Right renal pelvis (tissue), 4 donors: ENCODE measurements at places on chromosomes 6 and 20. TPM values are rescaled to one million over a fixed set of nuclear protein-coding genes. Genes with fewer than 3 reads are reported as not detected.
A peak's percentile ranks its signal among the peaks of the same experiment; 100 is the strongest.

DNA sequence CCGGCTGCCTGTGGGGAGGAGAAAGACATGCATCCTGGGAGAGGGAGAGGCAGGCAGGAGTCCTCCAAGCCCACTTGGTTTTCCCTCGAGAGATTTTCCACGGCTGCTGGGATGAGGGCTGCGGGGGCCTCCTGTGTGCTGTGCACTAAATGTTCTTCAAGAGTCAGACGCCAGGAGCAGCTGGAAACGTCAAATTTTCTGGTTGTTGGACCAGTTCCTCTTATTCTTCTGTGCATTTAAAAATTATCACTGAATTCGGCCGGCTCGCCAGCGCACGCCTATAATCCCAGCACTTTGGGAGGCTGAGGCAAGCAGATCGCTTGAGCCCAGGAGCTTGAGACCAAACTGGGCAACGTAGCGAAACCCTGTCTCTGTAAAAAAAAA lies 32.8 kb upstream of the NTSR1 start:
- no peak for DNase-seq

GRCh38 chr6:32685603-32686002 lies 19.1 kb upstream of the HLA-DQB1 start:
- DNase-seq: no peak

GRCh38 chr6:4403828-4404227 lies 268.5 kb upstream of the ECI2 start:
- no peak for DNase-seq

DNA sequence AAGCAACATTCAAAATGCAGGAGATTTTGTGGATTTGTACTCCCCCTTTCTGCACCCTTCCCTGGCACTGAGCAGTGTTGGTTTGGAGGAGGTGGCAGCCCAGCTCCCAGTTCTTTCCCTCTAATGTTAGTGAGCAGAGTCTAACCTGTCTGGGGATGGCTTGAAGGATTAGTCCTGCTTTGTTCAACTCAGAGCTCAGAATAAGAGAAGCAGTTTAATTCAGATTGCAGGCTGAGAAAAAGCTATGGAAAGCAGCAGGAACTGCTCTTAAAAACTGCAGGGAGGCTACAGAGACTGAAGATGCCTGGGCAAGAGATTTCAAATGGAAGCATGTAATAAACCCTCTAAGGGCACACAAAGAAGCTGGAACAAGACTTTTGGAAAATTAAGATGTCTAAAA lies 223.4 kb upstream of the GGTLC1 start:
- DNase-seq: no peak

DNA sequence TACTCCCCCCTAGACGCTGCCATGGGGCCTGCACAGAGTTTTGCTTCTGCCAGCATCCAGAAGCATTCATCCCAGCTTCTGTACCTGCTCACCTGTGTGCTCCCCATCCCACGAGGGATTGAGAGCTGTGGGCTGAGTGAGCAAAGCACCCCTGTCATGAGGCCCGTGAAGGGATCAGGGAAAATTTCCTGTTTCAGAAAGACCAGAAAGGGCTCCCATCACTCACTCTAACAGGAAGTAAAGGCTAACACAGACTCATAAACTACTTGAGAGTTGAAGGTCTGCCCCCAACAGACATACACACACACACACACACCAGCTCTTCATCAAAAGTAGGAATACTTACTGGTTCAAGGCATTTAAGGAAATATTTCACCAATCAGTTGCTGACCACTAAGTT lies 256.5 kb upstream of the NT5E start:
- no peak for DNase-seq

GRCh38 chr20:63627751-63628245 lies 897 bp upstream of the GMEB2 start:
- no peak for DNase-seq

DNA sequence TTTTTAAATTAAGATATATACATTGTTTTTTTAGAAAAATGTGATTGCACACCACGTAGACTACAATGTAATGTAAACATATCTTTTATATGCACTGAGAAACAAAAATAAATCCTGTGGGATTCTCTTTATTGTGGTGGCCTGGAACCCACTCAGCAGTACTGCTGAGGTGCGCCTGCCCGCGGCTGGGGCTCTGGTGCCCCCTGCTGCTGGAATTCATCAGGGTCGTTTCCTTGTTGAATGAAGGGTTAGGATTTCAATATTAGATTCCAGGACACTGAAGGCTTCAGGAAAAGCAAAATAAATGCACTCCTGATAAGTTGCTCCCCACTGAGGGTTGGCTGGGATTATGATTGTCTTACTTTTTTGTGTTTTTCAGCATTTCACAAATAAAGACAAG lies 175.8 kb upstream of the GGTLC1 start:
- DNase-seq: no peak

GRCh38 chr6:144216668-144217218 lies 66.4 kb downstream of the STX11 start:
- no peak for DNase-seq

- DNase-seq: no peak
These were observed 20.4 kb downstream of the ZNF184 start for GRCh38 chr6:27452496-27452897.

GRCh38 chr6:168838037-168838399 lies 397.0 kb downstream of the SMOC2 start:
- no peak for DNase-seq

GRCh38 chr20:14193443-14193842 lies 144.0 kb downstream of the FLRT3 start:
- DNase-seq: no peak

DNA sequence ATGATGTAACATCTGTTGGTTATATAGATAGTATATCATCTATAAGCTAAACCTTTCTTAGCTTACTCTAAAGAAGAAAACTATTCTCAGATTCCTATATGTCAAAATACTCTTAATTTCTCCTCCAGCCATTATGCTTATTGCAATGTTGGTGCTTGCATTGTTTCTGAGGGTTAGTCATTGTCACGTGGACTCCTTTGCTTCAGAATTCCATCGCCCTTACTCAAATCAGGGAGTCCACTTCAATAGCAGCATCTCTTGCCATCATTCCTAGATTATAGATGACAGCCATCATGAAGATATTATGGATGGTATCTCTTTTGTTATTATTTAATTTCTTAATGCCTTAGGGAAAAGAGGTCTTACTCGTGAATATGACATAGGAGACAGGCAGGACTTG lies 776.1 kb downstream of the TENT5A start:
- DNase-seq: no peak

DNA sequence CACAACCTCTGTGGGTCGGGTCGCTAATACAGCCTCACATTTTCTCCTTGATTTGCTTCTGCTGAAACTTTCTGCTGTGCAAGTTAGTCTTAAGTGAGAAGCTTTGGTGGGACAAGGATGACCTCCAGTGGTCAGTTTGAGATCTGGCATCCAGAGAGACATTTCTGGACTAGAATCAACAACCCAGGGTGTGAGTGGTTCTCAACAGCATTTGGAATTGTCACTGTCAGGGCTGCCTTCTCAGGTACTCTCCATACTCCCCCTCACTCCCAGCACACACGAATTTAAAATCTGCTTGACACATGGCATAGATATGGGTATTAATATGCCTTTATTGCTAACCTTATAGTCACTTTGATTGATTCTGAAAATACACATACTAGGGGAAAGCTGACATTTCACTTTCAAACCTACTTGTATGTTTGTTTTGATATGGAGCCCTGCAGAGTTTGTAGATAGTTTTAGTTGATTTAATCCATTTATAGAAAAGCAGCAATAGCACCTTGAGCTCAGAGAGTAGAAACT lies 13.2 kb downstream of the OTOR start:
- peak; percentile 68 for DNase-seq

DNA sequence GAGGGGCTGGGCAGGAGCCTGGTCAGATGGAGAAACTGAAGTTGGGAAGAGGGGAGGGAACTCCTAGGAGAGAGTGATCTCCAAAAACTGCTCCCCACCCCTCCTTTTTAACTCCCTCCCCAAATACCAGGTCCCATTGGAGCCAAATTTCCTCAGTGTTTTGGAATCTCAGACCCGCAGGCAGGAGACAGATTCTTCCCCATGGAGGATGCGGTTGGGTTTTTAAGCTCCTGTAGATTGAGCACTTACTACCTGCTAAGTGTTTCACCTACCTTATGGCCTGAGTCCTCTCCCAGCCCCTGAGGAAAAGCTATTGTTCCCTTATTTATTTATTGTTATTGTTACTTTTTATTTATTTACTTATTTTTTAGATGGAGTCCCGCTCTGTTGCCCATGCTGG lies 73.2 kb downstream of the CEBPB start:
- no peak for DNase-seq

- no peak for DNase-seq
These were observed 18.3 kb downstream of the CAPN11 start for GRCh38 chr6:44176762-44177509.

DNA sequence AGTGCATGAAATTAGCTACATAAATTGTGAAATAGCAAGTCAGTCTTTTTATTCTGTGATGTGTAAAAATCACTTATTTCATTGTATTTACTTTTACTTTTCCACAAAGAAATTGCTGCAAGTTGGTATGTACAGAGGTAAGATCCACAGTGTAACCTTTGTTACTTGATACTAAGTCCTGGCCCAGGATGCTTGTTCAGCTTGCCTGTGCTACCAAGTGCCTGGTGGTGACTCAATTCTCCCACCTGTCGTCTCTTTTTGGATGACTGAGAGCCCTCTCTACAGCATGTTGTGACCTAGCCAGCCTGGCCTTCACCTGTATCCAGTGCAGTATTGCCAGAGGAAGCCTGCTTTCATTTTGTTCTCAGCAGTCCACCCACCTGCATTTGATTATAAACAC lies 54.9 kb downstream of the ANKRD6 start:
- no peak for DNase-seq

- peak; percentile 40 for DNase-seq
These were observed 159.5 kb upstream of the MAFB start for GRCh38 chr20:40848526-40848925.

- no peak for DNase-seq
These were observed 2.1 kb upstream of the ARMC2 start for GRCh38 chr6:108846101-108846500.

DNA sequence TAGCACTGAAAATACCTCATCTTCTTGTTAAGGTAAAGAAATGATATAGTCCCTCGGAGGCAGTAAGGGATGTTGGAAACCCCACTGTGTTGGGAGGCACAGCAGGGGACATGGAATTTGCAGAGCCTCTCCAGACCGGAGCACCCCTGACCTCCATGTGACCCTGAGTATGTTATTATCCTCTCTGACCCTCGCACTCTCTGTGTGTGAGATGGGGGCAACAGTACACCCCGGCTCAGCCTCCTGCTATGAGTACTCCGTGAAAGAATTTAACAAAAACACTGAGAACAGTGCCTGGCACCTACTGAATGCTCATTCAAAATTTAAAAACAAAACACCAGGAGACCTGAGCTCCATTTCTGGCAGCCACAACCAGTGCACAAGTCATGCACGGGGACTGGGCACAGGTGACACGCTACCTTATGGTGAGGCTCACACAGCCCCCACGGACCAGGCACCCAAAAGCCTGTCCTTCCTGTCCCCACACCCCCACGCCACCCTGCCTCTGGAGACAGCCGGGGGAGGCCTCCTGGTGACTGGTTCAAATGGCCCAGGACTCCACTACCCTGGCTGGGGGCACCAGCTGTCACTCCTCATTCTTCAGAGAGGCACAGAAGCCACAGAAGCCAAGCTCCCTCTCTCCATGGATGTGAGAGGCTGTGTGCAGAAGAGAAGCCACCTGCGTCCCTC lies 6.1 kb downstream of the NINL start:
- DNase-seq: no peak

DNA sequence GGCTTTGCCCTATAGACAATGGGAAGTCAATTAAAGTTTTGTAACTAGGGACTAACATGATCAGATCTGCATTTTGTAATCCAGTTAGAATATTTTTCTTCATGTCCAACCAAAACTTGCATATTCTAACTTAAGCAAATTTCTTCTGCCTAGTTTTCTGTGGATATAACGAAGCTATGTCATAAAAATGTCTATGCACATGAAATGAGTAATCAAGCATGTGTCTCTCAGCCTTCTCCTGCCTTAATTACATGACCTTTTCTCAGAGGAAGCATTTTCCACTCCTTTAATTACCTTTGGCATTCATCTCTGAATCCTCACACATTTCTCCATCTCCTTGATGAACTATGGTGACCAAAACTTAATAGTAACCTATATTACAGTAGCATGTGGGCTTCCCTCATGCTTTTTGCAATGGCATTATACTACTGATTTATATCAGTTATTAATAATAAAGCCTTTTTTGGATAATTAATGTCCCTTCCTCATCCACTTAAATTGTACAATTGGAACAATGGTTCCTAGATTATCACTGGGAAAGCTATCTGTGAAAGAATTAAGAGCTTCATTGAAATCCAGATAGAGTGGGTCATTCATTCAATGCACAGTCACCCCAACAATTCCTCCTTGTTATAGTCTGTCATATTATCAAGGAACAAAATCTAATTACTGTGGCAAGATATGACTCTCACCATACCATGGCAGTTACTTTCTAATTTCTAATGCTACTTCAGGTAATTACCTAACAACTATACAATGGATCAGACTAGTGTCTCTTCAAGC lies 19.1 kb upstream of the FBXO9 start:
- no peak for DNase-seq

DNA sequence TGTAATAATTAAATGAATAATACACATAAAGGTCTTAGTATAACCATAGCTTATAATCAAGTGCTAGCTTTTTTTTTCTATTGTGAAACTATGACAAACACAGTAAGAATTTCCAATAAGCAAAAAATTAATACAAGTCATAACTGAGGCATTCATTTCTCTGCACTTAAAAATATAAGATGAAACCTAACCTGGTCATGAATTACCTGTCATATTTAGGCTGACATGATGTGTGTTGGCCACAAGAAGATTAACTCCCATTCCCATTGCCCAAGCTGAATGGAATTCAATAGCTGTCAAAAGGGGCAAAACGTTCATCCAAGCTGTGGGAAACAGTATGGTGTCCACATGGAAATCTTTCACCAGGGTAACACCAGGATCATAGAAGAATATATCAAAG lies 5.4 kb downstream of the VNN2 start:
- no peak for DNase-seq

DNA sequence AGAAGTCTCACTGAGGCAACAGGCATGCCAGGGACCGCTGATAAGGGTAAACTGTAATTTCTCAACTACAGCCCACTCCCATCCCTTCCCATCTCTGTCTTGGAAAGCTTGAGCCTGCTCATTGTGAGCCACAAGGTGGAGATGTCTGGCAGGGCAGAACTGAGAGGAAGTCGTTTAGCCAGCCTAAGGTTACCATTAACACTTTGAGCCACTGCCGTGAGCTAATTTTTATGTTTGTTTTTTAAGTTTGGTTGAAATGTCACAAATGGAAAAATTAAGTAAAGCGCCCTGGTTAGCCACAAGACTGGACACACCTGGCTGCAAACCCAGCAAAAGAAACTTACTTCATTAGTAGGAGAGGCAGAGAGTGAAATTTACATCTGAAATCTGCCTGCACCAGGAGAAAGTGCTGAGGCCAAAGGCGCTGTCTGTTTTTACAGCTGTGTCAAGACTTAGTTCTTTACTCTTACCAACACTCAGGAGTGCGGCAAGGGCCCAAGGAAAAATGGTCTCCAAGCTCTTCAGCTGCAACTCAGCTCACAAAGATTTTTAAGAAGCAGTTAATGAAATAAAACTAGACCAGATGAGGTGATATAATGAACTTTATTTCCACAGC lies 50.0 kb upstream of the FAM83C start:
- DNase-seq: no peak

GRCh38 chr20:17491488-17491887 lies 39.7 kb downstream of the BFSP1 start:
- DNase-seq: no peak

PACSIN1 gene
- 0.91 TPM for polyA plus RNA-seq

SLC13A3 gene
- polyA plus RNA-seq: 18.6 TPM

MRAP2 gene
- polyA plus RNA-seq: 2.7 TPM

BTN3A1 gene
- 31.1 TPM for polyA plus RNA-seq

ENPP5 gene
- polyA plus RNA-seq: 21.3 TPM

LHFPL5 gene
- polyA plus RNA-seq: 0.20 TPM

ARMH2 gene
- polyA plus RNA-seq: not detected

CTCFL gene
- polyA plus RNA-seq: 2.5 TPM
